Inflammatory macrophage treated with lipopolysaccharide for 4 hours (primary cell): ENCODE measurements at places on chromosomes 3 and 15.

GRCh38 chr3:193772422-193772763 lies 179.4 kb downstream of the OPA1 start:
- no peak for DNase-seq

DNA sequence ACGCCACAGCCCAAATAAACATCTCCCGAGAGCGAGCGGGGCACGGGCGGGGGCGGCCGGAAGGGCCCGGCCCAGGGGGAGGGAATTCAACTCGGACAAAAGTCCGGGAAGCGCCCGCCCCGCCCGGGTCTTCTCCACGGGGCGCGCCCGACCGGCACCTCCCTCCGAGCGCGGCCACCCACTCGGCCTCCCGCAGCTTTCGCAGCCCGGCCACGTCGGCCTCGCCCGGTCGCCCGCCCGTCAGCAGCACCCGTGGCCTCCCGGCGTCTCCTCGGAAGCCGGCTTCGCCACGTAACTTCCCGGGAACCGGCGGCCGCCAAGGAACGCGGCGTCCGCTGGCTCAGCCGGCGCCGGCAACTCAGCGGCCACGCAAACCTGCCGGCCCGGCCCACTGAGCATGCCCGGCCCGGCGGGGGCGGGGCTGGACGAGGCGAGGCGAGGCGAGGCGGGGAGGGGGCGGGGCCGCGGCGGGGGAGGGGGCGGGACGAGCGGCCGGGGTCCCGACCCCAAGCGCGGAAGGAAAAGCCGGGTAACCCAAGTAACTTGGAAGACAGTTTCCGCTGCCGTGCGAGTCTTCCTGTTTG lies at the start of gene TJP1:
Gene TJP1, minus strand, starts transcription at position 369 of the 584 bp plus-strand sequence. CDS start 440 bp downstream, outside the sequence.
- peak; percentile 13 for DNase-seq

- peak; percentile 56 for DNase-seq
Measured at GRCh38 chr15:29270169-29270955, 740 bp upstream of the NSMCE3 start.

GRCh38 chr3:65411367-65411766 lies 627.4 kb downstream of the MAGI1 start:
- DNase-seq: no peak

GRCh38 chr15:40242213-40242599 lies 3.3 kb downstream of the PAK6 start:
- no peak for DNase-seq

DNA sequence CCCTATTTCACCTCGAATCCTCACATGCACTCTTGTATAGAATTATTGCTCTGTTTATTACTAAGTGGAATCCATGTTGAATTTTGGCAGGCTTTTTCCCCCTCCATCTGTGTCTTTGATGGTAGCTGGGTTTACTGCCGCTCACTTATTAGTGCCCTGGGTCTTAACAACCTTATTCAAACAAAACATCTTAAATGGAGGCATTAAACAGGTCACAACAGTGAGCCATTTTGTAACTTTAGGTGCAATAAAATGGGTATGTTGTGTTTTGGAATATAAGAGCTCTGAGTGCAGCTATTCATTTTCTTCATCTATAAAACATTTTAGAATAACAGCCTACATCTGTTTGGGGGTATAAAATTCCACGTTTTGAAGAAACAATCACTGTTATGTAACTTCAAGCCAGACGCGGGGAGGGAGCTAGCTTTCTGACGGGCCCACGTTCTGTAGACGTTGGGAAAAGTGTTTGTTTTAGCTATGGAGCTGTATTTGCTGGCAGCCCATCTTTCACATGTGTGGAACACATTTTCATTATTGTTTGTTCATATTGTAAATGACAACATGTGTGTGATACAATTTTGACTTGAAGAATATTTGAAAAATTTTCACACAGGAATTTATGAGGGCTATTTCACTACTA lies 122.0 kb downstream of the SLC25A26 start:
- DNase-seq: no peak

- no peak for DNase-seq
Measured at GRCh38 chr3:61080737-61081445, 170.4 kb downstream of the FHIT start.

DNA sequence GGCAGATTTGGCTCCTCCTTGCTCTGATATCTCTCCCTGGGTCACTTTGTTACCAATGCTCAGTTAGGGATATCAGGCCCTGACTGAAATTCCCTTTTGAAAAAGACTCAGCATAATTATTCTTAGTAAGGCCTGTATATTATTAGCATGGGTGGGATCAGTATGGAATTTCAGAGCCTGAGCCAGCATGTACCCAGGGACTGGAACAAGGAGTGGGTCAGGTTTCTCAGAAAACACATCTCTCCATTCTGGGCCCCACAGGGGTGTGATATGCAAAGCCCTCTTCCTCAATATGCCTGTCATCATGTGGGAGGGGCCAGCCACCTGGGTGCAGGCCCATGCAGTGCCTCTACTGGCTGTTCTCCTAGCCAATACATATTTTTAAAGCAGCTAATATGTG lies 423.2 kb downstream of the EPHB1 start:
- DNase-seq: no peak

DNA sequence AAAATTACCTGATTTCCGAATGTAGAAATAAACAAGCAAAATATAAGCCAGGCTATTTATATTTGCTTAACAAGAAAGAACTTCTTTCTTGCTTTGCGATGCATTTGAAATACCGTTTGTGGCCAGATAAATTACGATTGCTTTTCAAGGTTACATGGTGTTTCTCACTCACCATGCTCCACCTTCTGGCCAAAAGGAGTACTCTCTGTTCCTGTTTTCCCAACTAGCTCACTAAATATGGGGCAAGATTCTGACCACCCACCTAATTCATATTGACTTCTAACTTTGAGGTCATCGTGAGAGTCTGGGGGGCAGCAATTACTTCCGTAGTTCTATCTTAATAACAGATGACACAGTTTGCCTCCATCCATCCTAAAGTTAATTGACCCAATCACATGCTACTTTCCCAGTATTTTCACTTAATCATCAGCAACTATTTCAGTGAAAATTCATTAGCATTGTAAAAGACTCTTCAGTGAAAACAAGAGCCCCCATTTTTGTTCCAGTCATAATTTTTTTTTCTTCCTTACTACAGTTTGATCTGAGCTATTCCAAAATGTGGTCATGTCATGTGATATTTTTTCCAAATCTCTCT lies 25.9 kb downstream of the ACP3 start:
- peak; percentile 84 for DNase-seq

- no peak for DNase-seq
Measured at GRCh38 chr3:56831572-56831971, 29.8 kb upstream of the ARHGEF3 start.

DNA sequence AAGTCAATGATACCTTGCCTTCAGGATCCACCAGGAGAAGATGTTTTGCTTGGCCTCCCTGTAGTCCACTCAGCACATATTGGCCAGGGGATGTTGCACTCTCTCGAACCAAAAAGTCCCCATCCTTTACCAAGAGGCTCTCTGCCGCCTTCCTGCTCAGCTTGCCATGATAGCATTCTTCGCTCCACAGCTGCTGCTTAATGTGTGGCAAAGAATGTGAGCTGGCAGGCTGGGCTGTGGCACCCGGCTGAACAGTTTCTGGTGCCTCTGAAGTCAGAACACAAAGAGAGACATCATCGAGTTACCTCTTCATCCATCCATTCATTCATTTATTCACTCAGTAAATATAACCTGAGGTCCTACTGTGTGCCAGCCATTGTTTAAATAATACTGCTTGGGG lies 23.9 kb upstream of the CEP152 start:
- no peak for DNase-seq

DNA sequence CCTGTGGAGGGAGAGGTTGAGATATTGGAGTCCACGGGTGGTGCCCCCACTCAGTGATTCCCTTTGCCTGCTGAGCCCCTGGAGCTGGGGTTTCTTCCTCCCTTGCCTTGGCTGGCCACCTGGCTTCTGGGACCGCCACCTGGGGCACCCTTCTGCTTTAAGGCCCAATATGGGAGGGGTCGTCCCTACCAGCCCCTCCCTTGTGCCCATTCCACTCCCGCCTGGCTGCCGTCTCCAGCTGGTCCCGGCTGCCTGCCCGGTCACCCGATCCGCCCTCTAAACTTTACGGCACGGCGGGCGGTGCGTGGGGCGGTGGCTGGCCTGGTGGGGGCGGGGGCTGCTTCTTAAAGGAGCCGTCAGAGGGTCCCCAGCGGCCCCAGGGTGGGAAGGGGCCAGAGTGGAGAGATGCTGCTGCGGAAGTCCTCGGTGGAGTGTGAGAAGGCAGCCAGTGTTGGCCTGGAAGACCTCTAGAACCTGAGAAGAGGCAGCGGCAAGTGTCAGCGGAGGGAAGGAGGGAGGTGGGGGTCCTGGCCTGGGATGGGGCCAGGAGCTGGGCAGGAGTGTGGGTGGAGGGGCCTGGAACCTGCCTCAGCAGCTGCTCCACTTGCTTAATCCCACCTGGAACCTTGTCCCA lies 1.6 kb upstream of the SEMA3B start:
- no peak for DNase-seq

GRCh38 chr15:35880896-35881295 lies 334.9 kb upstream of the DPH6 start:
- DNase-seq: no peak

GRCh38 chr3:129162729-129163579 lies 2.1 kb upstream of the ISY1 start:
- no peak for DNase-seq

- DNase-seq: no peak
Measured at GRCh38 chr3:71497367-71497897, 86.1 kb downstream of the FOXP1 start.

- no peak for DNase-seq
Measured at GRCh38 chr15:26028086-26028740, 165.1 kb upstream of the ATP10A start.

DNA sequence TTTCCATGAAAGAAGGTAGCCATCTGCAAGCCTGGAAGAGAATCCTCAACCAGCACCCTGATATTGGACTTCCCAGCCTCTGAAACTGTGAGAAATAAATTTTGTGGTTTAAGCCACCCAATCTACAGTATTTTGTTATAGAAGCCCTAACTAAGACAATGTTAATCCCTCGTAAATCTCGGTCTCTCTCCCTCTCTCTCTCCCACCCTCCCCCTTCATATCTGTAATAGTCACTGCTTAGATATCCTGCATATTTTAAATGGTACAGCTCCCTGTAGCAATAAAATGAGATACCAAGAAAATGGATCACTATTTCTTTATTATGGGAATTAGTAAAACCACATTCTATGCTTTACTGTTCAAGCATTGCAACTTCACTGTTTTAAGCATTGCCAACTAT lies 21.0 kb upstream of the FAM174B start:
- DNase-seq: no peak

GRCh38 chr3:100756441-100756840 lies 47.1 kb downstream of the TFG start:
- no peak for DNase-seq

DNA sequence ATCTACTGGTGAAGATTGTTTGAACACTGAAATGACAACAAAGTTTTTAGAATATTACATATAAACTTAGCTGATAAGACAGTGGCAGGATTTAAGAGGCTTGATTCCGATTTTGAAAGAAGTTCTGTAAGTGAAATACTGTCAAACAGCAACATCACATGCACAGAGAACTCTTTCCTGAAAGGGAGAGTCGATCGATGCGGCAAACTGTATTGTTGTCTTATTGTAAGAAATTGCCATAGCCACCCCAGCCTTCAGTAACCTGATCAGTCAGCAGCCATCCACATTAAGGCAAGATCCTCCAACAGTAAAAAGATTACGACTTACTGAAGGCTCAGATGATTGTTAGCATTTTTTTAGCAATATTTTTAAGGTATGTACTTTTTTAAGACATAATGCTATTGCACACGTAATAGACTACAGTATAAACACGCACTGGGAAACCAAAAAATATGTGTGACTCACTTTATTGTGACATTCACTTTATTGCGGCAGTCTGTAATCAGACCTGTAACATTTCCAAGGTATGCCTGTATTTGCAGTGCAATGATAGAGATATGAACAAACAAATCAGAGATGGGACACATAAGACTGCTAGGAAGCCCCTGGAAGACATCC lies 225.6 kb upstream of the UBE2E1 start:
- DNase-seq: no peak

DNA sequence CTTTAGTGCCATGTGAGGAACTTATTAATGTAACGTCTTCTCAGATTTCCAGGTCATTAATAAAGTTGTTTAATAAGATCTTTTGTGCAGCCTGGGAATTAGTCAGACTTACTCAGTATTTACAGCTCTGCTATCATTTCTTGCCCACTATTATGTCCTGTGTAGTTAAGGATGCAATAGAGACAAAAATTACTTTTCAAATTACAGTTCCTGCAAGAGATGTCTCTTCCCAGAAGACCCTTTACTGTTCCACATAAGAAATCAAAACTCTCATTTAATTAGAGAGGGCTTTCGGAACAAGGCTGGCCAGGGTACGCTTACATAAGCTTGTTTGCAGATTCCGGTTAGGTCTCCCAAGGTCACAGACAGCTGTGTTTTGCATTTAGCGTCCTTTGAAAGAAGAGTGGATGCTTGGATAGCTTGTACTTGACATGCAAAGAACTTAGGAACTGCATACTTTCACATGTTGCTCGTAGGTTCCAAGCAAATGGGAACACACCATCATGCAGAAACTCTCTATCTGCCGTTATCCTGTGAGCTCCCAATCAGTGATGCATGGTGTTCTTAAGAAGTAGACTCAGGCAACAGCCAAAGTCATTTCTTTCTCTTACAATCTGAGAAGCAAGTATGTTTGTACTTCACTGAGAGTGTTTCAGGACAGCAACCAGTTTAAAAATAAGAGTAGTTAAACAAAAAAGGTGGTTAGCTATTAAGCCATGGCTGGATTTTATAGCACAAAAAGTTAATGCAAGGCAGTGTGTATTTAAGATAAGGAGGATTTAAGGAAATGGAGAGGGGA lies 37.4 kb downstream of the FILIP1L start:
- no peak for DNase-seq

GRCh38 chr3:154121701-154122551 lies 736 bp downstream of the ARHGEF26 start:
- peak; percentile 13 for DNase-seq

DNA sequence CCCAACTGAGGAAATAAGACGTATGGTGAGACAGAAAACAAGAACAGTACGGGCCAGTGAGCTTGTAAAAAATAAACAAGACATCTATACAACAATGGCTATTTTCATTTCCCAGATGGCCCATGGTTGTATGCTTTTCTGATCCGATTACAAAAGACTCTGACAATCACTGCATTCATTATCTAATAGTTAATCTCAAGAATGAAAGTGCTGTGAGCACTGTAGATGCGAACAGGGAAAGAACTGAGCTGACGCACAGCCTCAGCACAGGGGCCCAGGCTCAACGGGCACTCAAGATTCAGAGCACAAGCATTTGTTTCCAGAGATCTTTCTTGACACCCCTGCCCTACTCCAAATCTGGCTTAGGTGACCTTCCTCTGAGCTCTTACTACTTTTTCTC lies 6.9 kb downstream of the MTMR10 start:
- DNase-seq: no peak

GRCh38 chr3:190336516-190337189 lies 14.4 kb upstream of the CLDN1 start:
- DNase-seq: no peak

GRCh38 chr3:160667452-160667851 lies 9.5 kb upstream of the ARL14 start:
- no peak for DNase-seq

GRCh38 chr3:133746712-133747066 lies 496 bp downstream of the TF start:
- DNase-seq: no peak

GRCh38 chr15:65761210-65761926 lies 30.7 kb downstream of the DENND4A start:
- no peak for DNase-seq

- no peak for DNase-seq
Measured at GRCh38 chr3:32245200-32245599, 6.7 kb downstream of the CMTM8 start.
